Activated CD8-positive, alpha-beta memory T cell treated with anti-CD3 and anti-CD28 coated beads for 48 hours (primary cell): ENCODE measurements at places on chromosomes 2 and 18.

DNA sequence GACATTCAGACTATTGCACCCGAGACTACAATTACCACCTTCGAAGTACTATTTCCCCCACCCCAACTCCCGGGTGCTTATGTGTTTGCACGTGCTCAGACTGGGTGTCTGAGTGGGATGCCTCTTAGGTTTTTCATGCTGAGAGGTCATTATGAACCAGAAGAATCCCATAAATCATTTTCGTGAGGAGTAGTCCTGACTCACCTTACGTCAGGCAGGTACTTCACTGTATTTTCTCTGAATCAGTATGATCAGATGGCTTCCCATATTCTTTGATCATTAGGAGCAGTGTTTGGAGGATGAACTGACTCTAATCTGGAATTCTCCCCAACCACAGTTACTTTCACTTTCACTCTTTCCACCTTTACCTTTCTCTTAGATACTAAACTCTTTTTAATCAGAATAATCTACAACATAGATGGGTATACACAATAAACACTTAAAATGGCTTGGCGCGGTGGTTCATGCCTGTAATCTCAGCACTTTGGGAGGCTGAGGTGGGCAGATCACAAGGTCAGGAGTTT lies 38.4 kb upstream of the STAT4 start:
- no peak for DNase-seq

GRCh38 chr2:121002597-121002996 lies 266.9 kb downstream of the GLI2 start:
- no peak for DNase-seq

- DNase-seq, result no peak
Measured at GRCh38 chr18:75392226-75392578, 35.3 kb downstream of the SMIM21 start.

DNA sequence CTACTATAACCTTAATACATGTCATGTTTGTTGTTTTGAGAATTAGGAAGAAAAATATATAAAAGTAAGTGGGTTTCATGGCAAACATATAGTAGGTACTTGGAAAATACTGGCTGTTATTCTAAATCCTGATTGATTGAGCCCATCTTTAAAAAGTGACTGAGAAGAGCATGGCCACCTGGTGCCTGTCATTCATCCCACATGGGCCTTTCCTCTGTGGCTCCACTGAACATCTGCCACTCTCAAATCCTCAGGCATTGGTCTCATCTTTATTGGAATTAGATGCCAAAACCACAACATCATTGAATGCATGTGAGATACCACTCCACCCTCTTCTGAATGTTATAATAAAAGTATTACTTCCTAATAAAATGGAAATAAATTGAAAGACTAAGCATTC lies 101.6 kb upstream of the TTN start:
- DNase-seq, result no peak

GRCh38 chr2:42921721-42922120 lies 129.3 kb upstream of the HAAO start:
- no peak for DNase-seq

- DNase-seq, result no peak
Measured at GRCh38 chr18:79680891-79681339, 1.3 kb downstream of the CTDP1 start.

DNA sequence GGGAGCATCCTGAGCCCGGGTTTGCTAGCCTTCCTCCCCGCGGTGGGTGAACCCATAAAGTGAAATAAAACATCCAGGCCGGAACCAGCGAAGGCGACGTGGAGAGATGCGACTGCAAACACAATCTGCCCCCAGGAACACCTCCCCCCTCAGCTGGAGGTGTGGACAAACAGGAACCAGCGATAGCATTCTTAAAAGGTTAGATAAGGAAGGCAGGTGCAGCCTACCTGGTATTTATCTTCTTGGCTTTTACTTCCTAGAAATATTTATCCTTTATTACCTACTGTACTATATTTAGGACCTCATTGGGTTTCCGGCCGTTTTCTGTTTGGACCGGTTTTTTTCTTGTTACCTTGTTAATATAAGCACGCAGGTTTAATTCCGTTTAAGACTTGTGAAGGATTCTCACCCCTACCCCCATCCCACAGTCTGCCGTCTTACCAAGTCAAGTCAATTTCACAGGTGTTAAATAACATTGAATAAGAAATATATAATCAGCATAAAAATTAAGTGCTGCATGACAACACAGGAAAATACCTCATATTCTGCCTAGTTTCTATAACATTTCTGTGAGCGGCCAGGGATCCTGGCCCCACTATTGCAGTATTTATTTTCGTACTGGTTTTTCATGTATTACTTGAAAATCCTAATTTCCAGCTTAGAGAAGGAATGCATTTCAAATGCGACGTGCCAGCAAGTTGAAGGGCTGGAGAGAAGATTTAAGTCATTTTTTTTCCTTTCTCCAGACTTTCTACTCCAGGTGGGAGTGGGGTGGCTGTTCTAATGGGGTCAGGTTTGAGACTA lies 224.0 kb upstream of the ID2 start:
- no peak for DNase-seq

DNA sequence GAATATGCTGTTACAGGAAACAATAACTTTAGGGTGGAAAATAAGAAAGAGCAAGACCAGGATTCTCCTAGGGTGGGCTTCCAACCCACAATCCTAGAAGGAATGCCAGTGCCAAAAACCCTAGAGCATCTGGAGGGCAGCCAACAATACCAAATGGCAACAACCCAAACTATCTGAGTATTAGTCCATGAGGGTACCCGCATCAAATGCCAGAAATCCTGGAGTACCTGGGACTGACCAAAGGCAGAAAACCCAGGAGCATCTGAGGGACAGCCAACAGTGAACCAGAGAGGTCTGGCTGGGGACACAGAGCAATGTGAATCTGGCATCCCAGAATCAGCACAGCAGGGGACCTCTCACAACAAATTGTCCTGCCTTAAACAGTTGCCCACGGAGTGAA lies 126.3 kb downstream of the SCG2 start:
- no peak for DNase-seq

GRCh38 chr2:231152800-231153557 lies 28.1 kb upstream of the HTR2B start:
- DNase-seq, result no peak

DNA sequence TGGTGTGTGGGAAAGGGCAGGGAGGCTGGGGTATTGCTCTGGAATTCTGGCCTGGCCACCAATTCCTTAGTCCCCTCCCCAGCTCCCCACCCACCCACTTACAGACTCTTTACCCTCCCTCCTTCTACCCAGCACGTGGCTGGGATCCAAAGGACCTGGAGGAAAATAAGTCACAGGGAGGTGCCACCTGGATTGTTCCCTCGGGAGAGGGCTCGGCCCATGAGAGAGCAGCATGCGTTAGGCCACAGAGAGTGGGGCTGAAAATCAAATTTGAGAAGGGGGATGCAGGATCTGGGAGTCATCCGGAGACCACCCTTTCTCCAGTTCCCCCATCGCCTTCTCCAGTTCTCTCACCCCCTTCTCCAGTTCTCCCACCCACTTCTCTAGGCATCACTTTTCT lies 3.0 kb downstream of the ASPRV1 start:
- DNase-seq, result no peak

- no peak for DNase-seq
Measured at GRCh38 chr2:145815933-145816332, 1296.0 kb upstream of the ZEB2 start.

DNA sequence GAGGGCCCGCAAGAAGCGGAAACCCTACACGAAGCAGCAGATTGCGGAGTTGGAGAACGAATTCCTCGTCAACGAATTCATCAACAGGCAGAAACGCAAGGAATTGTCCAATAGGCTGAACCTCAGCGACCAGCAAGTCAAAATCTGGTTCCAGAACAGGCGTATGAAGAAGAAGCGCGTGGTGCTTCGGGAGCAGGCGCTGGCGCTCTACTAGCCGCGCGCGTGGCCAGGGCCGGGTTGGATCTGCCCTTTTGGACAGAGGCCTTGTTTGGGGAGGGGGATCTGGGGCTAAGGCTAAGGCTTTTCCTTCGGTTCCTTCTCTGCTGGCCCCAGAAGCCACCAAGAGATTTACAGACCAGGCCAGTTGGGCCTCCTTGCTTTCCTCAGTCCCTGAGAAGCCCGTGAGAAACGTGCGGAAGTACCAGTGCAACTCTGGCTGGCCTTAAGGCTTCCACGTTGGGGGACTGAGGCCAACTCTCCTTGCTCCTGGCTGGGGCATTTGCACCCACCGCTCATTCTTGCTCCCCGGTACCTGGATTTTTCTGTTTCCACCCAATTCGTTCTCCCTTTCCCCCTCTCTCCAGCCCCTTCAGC lies 1.0 kb downstream of the HOXD12 start:
- DNase-seq, result no peak

GRCh38 chr2:86017901-86018896 lies 87.5 kb downstream of the POLR1A start:
- DNase-seq, result no peak
